Stimulated activated CD4-positive, alpha-beta T cell treated with anti-CD3 and anti-CD28 coated beads, TNF-alpha, amount 100 ng/mL, for 48 hours (primary cell): ENCODE measurements at places on chromosomes 4 and X.

DNA sequence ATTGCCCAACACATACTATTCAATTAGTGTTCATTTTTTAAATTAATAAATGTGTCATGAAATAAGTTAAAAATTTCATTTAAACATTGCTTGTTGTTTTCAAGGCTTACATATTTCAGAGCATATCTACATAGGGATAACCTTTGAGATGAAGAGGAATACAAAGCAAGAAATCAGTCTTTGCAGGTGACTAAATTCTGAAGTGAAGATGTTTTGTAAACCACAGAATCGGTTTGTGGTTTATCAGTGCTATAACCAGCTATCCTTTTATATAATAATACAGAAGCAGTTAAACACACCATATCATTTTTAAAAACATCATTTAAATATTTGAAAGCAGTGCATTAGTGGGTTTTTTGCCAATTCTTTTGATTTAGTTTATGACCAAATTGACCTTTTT lies 26.9 kb downstream of the FAM241A start:
- no peak for DNase-seq

DNA sequence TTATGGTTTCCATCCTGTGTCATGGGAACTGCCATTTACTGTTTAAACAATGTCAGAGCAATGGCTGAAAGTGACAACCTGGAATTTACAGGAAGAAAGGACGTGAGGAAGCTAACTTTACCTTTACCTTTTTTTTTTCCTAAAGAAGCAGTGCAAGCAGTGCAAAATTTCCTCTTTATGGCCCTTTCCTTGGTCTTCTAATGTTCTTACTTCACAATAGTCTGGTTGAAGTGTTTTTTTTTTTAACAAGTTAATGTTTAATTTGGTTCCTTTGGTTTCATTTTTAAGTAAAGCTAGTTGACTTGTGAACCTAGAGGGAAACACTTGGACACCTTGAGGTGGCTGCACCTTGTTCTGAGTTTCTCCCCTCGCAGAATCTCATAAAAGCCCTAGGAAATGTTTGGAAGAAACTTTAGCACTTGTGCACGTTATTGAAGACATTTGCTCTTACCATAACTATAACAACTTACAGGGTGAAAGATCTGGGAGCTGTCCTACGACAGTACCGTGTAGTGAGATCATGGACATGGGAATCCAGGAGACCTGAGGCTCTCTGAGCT lies 1.8 kb downstream of the SGMS2 start:
- DNase-seq = no peak

DNA sequence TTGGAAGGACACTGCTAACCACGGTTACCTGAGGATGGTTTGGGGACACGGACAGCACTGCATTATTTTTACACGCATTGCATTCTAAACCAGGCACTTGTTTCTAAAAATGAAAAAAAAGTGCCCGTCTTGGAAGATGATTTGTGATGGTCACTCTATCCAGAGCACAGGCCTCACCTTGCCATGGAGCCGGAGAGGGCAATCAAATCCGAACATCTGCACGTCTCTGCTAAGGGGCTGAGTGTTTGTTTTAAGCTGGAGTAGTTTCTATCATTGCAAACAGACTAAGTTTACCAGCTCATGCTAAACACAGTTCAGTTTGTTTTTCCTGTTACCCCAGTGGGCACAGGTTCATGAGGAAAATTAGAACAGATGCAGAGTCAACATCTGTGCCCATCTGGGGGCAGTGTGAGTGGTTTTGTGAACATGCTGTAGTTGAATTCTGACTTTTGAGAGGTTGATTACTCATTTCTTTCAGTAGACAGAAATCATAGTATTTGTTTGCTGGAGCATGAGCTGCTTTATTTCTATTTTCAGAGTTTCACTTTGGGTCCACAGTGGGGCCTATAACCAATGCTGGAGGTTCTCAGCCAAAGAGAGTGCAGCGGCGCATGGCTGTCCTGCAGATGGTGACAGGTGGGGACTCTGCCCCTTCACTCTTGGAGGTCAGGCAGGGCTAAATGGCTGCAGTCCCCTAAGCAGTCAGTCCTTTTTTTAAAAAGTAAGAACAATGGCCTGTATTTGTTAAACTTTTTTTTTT lies 65.4 kb upstream of the ENPP6 start:
- DNase-seq = no peak

- DNase-seq = no peak
Observed at GRCh38 chr4:1168191-1169101, 3.9 kb downstream of the SPON2 start.

DNA sequence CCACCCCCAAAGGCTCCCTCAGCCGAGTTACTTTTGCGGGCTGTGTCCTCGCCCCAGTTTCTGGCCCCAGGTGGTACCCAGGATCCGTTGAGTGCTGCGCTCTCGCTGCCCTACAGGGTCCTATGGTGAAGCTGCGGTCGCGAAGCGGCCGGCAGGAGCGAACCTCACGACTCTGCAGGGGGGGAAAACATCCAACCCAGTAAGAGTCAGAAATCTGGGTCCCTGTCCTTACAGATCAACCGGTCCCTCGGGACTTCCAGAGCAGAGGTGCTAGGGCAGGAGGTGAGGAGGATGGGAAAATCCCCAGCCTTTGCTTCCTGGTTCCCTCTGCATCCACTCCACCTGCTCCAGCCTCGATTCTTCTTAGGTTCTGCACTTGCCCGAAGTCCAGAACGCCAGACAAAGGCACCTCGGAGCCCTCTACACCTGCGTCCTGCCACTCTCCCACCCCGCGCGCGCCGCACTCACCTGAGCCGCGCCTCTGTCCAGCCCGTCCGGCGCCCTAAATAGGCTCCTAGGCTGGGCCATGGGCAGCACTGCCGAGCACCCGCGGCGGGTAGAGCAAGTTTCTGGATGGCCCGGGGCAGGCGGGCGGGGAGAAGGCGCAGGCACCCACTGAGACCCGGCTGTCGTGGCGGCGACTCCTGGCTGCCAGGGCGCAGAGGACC lies at the start of gene HS3ST1:
Gene HS3ST1 (minus strand): TSS at position 664 of the 668 bp plus-strand sequence. CDS start 28,889 bp downstream, outside the sequence.
- DNase-seq = no peak

DNA sequence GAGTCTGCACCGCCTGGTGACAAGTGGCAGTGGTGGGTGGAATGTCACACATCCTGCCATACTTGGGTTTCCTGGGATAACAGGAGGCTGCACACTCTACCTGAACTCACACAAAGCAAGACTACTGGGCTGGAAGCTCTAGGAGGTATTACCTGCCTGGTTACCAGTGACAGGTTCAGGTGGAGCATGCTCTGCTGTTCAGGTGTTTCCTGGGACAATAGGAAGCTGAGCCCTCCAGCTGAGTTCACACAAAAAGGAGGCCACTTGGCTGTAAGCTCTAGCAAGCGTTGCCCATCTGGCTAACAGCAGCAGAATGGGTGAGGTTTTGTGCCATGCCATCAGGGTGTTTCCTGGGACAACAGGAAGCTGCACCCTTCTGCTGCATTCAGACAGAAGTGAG lies 17.4 kb upstream of the UGT2B7 start:
- DNase-seq = no peak

GRCh38 chrX:47169726-47170515 lies 23.7 kb upstream of the UBA1 start:
- no peak for DNase-seq

DNA sequence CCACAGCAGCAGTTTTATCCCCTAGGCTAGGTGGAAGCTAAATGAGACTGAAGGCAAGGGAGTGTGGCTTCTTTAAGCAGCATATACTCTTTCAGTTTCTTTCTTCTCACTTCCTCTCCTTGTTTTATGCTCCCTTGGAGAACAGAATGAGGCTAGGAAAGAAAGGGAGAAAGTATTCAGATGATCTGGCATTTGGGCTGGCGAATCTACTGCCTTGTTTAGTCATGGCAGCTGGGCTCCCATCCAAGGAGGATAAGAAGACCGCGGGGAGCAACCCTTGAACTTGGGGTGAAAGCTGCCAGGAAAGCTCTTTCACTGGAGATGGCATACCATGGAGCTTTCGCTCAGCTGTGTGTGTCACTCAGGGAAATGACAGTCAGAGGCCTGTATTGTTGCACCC lies 72.1 kb downstream of the ARHGEF38 start:
- no peak for DNase-seq

DNA sequence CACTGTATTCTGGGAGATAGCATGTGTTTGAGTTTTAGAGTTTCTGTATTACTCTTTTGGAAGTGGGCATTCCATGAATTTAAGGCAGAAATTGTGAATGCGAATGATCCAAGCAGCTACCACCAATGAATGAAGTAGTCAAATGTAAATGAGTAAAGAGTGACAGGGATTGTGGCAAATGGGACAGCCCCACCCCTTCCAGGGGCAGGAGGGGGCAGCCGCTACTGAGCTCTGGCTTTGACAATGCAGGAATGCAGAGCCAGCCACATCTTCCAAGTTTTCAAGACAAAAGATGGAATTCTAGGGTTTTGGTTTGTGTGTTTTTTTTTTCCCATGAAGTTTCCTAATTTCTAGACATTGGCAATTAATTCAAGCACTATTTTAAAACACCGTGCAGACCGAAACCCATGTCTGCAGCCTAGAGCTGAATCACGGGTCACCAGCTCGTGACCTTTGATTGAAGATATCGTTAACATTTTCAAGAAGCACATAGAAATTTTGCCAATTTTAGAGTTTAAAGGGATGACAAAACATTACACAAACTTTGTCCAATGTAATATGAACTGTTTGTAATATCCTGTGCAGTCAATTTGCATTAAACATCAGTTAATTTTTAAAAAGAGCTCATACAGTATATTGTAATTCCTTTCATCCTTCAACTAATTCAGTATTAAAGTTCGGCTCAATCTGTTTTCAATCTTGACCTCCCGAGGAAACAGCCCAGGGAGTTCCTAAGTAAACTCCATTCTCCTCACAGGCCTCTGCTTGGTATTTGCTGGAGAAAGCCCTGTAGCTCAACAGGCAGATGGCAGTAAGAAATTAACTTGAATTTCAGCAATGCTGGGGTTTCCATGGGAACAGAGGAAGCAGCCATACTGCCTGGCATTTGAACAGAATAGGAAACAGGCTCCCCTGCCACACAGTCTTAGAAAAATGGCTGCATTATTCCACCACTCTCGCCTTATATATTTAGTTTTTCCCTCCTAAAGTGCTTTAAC lies 83.4 kb downstream of the UCHL1 start:
- no peak for DNase-seq

DNA sequence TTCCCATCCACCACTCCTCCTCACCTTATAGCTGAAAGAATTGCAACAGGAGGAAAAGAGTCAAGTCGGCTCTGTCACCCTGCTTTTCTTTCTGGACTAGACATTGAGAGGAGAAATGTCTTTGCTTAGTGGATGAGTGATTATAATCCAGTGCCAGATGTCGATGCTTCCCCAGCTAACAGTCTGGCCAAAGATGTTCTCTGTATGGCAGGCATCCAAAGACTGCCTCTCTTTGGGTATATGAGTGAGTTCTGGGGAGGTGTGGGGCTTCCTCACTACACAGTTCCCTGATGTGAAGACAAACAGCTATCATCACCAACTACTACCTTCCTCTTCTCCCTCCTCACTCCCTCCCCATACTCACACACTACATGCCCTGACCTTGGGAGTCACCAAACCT lies 90.9 kb downstream of the COMMD8 start:
- no peak for DNase-seq

DNA sequence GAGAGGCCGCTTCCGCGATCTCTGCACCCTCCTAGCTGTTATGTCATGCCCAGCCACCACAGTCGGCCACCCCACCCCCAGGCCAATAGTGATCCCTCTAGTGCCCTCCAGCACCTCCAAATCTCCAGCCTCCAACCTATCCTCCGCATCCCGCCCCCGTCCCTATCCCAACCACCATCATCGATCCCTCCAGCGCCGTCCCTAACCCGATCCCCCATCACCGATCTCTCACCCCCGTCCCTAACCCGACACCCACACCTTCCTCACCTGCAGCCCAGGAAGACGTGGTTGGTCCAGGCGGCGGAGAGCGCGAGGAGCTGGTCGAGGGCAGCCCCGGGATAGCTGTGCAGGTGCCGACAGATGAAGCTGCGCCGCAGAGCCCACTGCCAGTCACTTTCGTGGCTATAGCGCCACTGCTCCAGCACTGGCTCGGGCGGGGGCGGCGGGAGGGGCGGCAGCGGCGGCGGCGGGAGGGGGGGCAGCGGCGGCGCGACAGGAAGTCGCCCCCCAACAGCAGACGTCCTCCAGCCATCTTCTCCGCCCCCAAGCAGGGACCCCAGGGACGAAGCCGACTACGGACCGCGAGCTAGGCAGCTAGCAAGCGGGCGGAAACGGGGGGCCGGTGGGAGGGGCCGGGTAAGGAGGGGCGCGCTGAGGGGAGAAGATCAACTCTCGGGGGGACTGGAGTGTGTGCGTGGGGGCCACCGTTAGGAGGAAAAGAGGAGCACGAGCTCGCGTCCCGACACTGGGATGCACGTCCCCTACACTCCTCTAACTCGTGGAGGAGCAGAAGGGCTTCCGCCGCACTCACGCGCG lies 552 bp downstream of the NKRF start:
- DNase-seq = no peak

DNA sequence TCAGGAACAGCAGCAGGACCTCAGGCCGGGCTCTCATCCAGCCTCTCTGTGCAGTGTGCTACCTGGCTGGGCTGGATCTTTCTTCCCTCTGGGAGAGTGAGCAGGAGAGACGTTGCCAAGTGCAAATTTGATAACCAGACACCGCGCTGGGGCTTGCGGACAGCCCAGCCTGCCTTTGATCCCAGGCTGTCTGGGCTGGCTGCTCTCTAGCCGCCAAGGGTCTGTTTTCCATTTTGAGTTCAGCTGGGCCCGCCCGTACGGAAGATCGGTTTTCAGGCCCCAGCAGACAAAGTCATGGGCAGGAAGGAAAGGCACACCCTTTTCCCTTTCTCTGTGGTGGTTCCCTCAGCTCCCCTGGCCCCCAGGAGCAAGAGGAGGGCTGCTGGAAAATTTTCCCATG lies 90.2 kb downstream of the CPZ start:
- DNase-seq = no peak

DNA sequence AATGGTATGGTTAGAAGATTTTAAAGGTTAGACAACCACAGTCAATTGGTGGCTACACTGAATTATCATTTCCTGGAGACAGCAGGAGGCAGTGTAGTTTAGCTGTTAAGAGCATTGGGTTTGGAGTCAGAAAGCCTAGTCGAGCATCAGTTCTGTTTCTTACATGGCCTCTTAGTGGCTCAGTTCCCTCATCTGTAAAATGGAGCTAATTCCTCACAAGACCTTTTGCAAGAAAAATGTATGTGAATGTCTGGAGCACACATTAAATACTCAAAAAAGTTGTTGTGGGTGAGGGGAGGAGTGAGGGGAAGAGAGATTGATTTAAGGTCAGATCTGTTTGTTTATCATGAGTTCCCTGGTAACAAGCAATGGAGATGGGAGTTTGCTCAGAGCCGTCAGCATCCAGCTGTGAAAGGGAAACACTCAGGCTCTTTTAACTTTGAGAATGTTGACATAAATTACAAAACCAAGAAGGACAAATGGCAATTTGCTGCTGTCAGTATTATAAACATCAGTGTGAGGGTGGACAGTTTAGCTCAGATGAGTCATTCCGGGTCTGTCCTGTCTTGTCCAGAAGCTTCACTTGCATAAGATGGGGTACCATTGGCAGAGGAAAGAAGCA lies 98.2 kb upstream of the PGRMC2 start:
- no peak for DNase-seq

- DNase-seq = no peak
Observed at GRCh38 chr4:164616961-164617360, 137.0 kb upstream of the SMIM31 start.

DNA sequence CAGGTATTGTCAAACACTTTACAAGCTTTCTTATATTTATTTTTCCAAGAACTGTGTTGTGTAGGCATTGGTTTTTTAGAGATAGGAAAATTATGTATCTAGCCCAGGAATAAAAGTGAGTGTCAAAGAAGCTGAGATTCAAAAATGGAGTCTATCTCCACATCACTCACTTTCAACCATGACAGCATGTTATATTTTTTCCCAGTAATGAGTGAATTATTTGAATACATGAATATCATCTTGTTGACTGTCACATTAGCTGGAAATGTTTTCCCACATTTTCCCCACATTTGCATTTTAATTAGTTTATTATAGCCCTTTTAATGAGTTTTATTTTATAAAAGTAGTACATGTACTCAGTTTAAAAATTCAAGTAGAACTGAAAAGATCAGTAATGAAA lies 693.7 kb downstream of the PCDH18 start:
- DNase-seq = no peak
